ENCODE measurements at places on chromosomes 13 and 19. TPM values are rescaled to one million over a fixed set of nuclear protein-coding genes. Genes with fewer than 3 reads are reported as not detected.

DNA sequence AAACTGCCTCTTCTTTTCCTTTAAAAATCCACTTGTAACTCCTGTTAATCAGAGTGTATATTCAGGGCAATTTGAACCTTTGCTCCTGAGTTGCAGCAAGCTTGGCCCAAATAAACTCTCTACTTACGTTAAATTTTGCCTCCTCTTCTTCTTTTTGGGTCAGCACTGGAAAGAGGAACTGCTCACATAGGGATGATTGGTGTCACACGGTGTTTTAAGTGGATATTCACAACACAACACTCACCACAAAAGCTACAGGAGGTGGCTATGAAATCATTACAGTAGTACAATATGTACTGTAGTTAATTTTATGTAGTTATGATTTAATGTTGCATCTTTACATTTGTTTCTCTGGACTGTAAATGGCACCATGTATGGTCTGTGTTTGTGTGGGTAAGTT is 96.8 kb upstream of the DOCK9 start:
- H3K4me3 ChIP-seq: no peak overlapping the region
- no peaks in the 10 kb centered on the region for H3K36me3 ChIP-seq
- H3K27me3 ChIP-seq: no peaks in the 10 kb centered on the region
- no peak for DNase-seq

Gene CYP2S1
- total RNA-seq: 8.5 TPM

Gene ZNF560
- total RNA-seq: not detected

- peak overlapping the region; percentile 65 for H3K27ac ChIP-seq
- H3K4me1 ChIP-seq: peaks cover 15% of the 10 kb centered on the region
- no peaks in the 10 kb centered on the region for H3K36me3 ChIP-seq
- peak; percentile 45 for DNase-seq
- no peaks in the 10 kb centered on the region for H3K27me3 ChIP-seq
Observed at GRCh38 chr13:50529154-50529882, 314.2 kb downstream of the DLEU7 start.

GRCh38 chr13:110304256-110304655 is 2.7 kb downstream of the COL4A1 start:
- no peaks in the 10 kb centered on the region for H3K36me3 ChIP-seq
- DNase-seq: peak; percentile 35
- H3K4me3 ChIP-seq: no peak overlapping the region
- H3K27ac ChIP-seq: no peak overlapping the region
- no peaks in the 10 kb centered on the region for H3K27me3 ChIP-seq

DNA sequence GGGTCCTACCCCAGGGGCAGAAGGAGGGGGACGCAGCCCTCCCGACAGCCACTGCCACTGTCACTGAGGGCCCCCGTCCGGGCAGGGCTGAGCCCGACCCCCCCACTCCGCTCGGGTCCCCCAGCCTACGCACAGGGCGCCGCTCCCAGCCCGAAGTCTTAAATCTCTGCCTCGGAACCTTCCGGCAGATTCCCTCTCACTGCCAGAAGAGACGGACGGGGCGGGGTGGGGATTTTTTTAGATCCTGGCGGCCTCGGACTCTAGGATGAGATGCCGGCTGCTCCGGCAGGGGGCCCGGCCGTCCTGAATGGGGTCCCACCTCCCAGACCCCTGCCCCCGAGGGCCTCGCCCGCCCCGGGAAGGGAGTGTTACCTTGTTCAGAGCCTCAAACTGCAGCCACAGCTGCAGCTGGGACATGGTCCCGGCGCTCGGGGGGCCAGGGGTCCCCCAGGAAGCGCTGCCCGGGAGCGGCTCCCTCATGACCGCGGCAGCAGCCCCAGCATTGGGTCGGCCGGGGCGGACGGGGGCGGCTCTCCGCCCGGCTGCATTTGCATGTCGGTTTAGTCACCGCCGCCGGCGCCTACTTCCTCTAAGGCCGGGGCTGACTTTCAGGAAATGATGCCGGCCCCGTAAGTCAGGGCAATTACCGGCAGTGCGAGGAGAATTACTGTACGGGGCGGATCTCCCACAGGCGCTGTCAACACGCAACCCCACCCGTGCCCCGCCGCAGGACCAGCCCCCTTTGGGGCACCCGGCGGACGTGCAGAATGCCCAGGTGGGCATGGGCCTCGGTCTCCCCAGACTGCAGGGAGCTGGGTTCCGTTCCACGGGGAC is 28.1 kb downstream of the GPX4 start:
- no peaks in the 10 kb centered on the region for H3K36me3 ChIP-seq
- H3K27ac ChIP-seq: peak overlapping the region; percentile 95
- peaks cover 22% of the 10 kb centered on the region for H3K4me1 ChIP-seq
- no peaks in the 10 kb centered on the region for H3K27me3 ChIP-seq

DNA sequence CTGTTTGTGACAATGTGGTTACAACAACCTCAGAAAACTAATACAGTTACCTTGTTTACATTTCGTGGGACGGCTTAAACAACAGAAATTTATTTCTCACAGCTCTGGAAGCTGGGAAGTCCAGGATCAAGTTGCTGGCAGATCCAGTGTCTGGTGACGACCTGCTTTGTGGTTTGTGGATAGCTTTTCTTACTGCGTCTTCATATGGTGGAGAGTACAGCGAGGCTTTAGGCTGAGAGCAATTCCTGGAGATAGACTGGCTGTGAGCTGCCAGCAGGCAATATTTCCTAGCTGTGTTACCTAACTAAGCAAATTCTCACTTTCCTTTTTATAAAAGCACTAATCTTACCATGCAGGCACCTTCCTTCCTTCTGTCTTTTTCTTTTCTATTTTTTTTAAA is 1203.5 kb upstream of the PRR20A start:
- no peak for DNase-seq
- no peak overlapping the region for H3K27ac ChIP-seq
- no peaks in the 10 kb centered on the region for H3K27me3 ChIP-seq
- H3K4me1 ChIP-seq: no peaks in the 10 kb centered on the region

Gene ZNF541
- total RNA-seq: 0.43 TPM

DNA sequence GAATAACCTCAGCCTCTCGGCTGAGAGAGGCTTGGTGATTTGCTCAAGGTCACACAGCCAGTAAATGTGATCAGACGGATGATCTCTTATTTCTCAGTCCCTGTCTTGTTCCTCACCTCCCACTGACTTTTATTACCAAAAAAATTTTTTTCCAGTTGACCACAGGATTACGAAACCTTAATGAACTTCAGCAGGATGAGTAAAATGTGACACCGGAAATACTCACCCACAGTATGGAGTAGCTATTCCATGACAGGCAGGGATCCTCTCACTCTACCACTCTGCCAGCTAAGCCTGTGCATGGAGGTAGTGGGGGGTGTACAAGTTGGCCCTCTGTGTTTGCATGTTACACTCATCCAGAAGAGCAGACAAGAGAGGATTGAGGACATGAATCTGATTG is 916.4 kb downstream of the UQCRFS1 start:
- no peaks in the 10 kb centered on the region for H3K36me3 ChIP-seq
- no peaks in the 10 kb centered on the region for H3K27me3 ChIP-seq
- no peak overlapping the region for H3K4me3 ChIP-seq
- no peaks in the 10 kb centered on the region for H3K4me1 ChIP-seq

DNA sequence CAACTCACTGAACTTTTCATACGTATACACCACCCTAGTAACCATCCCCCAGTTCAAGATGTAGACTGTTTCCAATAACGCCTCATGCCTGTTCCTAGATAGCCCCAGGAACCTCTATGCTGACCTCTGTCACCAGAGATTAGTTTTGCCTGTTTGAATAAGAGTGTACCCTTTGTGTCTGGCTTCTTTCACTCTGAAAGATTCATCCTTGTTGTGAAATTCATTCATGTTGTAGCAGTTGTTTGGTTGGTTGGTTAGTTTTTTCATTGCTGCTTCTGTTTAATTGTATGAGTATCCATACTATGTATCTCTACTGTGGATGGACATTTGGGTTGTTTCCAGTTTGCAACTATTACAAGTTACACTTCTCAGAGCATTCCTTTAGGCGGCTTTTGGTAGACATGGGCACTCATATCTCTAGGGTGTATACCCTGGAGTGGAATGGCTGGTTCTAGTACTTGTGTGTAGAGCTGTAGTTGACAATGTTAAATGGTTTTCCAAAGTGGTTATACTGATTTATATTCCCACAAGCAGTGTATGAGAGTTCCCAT is 1.6 kb downstream of the RNASEH2B start:
- peak overlapping the region; percentile 97 for H3K4me3 ChIP-seq

Gene APOC4
- not detected for total RNA-seq

Gene OSCAR
- total RNA-seq: not detected

DNA sequence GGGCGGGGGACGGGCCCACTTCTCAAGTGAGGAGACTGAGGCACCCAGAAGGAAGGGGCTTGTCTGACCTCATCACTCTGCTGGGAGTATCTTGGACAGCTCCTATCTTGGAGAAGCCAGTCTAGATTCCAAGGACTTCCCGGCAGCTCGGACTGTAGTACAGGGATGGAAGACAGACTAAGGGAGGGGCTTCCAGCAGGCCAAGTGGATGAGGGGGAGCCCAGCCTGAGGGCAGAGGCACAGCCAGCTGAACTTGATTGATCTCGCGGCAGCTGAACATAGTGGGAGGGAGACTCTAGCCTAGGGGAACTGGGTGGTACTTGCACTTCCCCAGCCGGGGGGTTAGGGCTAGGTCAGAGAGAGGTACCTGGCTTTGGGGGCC is 711 bp downstream of the CILP2 start:
- no peak for DNase-seq
- no peak overlapping the region for H3K4me3 ChIP-seq
- H3K27me3 ChIP-seq: no peaks in the 10 kb centered on the region

Gene TICAM1
- 3.7 TPM for total RNA-seq

DNA sequence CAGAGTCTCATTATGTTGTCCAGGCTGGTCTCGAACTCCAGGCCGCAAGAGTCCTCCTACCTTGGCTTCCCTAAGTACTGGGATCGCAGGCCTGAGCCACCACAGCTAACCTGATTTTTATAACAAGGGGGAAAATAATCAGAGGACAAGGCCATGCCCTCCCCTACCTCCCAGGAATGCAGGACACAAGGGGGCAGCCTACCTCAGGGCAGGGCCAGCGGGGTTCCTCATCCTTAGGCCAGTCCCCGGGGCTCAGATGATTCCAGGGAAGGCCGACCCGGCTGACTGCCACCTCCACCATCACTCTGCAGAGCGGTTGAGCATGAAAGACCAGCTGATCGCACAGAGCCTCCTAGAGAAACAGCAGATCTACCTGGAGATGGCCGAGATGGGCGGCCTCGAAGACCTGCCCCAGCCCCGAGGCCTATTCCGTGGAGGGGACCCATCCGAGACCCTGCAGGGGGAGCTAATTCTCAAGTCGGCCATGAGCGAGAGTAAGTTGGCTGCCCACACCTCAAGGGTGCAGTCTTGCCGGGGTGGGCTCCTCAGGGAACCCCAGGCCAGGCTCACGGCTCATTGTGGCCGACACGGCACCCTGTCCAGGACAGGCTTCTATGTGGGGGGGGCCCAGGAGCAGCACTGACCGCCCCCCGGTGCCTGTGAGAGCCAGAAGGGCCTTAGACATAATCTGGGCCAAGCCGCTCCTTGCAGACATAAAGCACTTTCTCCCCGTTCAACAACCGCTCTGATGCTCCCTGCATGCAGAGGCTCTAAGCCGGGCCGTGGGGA is 26.8 kb downstream of the PEX11G start:
- no peak overlapping the region for H3K4me3 ChIP-seq
- H3K4me1 ChIP-seq: no peaks in the 10 kb centered on the region
- no peaks in the 10 kb centered on the region for H3K36me3 ChIP-seq
- no peak overlapping the region for H3K27ac ChIP-seq
- H3K27me3 ChIP-seq: no peaks in the 10 kb centered on the region

Gene SPC24
- 11.5 TPM for total RNA-seq

Gene KLF5
- total RNA-seq: 99.9 TPM

GRCh38 chr13:40672765-40673397 is 6.4 kb upstream of the FOXO1 start:
- H3K4me3 ChIP-seq: no peak overlapping the region
- no peaks in the 10 kb centered on the region for H3K27me3 ChIP-seq
- H3K36me3 ChIP-seq: no peaks in the 10 kb centered on the region
- DNase-seq: no peak
- peaks cover 6% of the 10 kb centered on the region for H3K4me1 ChIP-seq
